Osteoblast (primary cell): ENCODE measurements at places on chromosomes 3 and 15.

DNA sequence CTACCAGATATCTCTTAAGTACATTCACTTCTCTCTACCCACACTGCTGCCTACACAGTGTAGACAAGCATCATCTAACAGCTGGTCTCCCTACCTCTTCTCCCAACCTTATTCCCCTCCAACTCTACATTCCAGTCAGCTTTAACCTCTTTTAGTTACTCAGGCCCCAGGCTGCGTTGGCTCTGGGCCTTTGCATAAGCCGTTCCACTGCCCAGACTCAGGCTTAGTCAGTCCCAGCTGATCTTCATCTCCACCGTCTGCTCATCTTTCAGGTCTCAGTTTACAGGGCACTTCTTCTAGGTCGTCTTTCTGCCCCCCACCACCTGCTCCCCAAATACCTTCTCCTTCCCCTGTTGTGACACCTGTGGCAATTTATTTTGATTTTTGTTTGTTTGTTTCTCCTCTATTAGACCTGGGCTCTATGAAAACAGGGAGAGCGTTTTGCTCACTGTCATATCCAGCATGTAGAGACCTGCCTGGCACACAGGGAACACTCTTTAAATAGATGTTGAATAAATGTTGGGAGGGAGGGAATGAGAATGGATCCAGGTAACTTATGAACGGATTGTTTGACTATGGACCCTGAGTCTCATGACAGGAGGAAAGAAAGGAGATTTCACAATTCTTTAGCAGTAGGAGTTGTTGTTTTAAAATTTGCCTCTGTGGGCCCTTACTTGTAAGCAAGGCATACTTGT lies 11.1 kb downstream of the SLC27A2 start:
- DNase-seq: peak; percentile 31

DNA sequence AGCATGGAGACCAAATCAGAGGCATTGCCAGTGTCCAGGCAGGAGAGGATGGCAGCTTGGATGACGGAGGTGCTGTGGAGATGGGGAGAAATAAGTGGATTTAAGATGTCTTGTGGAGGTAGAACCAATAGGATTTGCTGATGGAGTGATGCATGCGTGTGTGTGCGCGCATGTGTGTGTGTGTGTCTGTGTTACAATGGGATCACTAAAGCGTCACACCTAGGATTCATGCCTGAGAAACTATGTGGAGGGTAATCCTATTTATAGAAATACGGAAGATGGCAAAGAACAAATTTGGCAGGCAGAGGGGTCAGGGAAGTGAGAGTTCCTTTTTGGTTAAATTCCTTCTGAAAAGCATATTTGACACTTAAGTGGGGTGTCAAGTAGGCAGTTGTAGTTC lies 64.8 kb upstream of the ARL8B start:
- no peak for DNase-seq

DNA sequence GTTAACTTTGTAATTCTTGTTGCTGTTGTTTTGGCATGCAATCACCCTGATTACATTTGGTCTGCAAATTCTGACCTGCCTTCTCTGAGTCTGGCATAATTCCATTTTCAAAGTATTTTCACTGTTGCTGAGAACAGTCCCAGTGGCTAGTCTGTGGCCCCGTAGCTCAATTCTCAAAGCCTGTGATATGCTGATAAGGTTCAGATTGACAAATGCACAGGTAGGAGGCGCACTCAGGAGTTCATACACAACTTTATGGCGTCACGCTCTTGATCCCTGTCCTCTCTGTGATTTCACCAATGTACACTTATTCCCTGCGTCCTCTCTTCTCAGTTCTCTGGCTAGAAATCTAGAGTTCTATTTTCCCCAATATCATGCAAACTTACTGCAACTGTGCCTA lies 376.6 kb upstream of the SLCO3A1 start:
- no peak for DNase-seq

- DNase-seq: peak; percentile 71
Measured at GRCh38 chr3:172140499-172141391, 101.4 kb downstream of the FNDC3B start.

DNA sequence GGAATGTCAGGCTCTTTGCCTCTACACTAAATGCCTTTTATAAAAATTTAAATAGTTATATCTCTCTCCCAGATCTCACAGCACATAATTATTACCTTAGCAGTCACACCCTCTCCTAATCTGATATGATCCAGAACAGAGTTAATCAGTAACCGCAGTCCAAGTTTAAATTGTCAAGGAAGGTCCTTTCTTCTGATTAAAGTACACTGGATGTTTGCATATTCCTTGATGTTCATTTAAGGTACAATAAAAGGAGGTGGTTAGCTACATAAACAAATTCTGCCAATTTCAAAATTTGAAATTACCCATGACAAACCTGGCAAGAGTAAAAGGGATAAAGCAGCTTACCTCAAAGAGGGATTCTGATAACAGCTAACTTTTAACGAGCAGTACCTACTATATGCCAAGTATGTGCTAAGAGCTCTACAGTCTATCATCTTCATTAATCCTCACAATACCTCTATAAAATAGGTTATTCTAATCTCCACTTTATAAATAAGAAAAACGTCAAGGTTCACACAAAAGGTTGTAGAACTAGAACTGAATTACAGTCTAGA lies 4.3 kb downstream of the GOLIM4 start:
- DNase-seq: peak; percentile 37

DNA sequence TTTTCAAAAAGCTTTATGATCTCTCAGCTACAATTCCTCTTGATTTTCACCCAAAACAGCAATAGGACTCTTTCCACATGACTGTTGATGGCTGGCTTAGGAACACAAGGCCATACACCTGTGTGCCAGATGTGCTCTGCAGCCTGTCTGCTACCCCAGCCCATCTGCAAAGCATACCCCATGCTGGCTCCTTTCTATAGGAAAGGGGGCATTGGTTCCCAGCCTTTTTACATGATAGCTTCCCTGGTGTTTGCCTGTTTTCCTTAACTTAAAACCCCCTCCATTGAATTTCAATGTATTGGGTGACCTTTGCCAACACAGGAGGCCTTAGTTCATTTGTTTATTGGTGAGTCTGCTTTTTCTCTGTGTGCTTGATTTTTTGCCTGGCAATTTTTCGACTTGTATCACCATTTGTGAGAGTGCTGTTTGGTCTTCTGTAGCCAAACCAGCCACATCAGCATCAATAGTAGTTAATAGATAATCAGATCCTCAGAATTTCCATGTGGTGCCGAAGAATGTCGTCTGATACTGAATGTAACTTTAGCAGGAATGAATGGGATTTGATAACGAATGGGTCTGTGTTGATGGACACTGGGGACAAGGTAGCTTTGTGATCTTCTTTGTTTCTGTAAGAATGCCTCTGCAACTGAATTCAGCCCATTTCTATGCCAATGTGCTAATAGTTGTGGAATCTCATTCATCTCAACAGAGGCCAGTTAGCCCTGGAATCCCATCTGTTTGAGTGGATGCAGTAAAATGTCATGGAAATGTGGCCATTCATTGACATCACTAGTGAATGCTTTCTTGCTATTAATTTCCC lies 272.2 kb upstream of the RARB start:
- DNase-seq: no peak

- DNase-seq: peak; percentile 44
Measured at GRCh38 chr15:48221885-48222284, 15.8 kb downstream of the SLC12A1 start.

DNA sequence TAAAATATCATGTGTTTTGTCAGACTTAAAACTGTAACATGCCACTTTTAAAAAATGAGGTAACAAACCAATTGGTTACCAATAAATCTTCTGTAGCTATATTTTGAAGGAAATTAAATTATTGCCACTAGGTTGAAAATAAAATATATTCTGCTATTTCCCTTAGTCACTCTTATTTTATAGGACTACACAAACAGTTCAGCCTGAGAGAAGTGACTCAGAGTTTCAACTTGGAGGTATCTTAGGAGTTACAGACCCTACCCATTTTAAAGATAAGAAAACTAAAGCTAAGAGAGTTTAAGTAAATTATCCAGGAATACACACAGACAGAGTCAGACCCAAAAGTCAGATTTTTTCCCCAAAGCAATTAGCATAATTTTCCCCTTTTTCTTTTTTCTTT lies 65.1 kb downstream of the PIK3CB start:
- DNase-seq: peak; percentile 71

GRCh38 chr3:13011573-13012220 lies 61.5 kb downstream of the IQSEC1 start:
- peak; percentile 51 for DNase-seq

DNA sequence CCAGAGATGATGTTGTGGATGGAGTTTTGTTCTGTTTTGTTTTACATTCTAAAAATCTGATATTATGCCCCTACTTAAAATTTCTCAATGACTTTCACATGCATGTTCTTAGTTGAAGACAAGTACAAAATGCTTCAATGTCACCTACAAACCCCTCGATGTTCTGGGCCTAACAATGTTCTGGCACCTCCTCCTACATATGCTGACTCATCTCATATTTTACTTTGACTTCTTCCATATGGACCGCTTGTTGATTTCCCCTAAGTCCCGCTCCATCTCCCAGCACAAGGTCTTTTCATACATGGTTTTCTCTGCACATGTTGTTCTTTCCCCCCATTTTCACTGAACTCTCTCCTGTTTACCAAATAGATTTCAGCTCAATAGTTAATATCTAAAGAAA lies 441.4 kb downstream of the CNTN6 start:
- no peak for DNase-seq

DNA sequence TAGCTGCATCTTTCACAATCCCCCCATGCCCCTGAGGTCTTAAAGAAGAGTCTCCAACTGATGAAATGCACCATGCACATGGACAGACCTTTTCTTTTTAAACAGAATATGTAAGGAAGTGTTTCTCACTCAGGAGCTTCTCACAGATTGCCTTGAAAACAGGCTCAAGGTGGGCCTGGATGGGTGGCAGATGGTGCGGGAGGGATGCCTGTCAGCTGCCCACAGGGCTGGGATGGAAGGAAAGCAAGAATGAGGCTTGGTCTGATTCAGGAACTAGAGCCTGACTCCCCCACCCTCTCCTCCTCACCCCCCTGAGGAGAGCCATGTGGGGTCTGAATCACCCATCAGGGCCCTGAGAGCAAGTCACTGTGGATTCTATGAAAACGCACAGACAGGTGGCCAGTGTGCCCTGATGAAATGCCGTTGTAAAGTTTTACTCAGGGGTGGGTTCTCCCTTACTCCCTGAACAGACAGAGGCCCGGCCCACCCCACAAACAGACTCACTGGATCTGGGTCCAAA lies 67.2 kb downstream of the UMPS start:
- no peak for DNase-seq

- DNase-seq: no peak
Measured at GRCh38 chr3:138199851-138200250, 12.8 kb downstream of the ARMC8 start.

GRCh38 chr15:88717382-88718031 lies 78.7 kb downstream of the ISG20 start:
- DNase-seq: no peak

DNA sequence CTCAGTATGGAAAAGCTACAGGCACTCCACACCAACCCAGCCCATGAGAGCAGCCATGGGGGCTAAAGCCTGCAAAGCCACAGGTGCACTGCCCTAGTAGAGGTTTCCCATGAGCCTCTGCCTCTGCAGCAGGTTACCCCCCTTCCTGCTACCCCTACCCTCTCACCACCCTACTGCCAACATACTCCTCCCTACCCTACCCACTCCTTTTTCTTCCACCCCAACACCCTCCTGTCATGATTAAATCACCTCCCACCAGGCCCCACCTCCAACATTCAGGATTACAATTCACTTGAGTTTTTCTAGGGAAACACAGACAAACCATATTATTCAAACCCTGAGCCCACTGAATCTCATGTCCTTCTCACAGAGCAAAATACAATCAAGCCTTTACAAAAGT lies 88.4 kb downstream of the LMLN start:
- DNase-seq: no peak

DNA sequence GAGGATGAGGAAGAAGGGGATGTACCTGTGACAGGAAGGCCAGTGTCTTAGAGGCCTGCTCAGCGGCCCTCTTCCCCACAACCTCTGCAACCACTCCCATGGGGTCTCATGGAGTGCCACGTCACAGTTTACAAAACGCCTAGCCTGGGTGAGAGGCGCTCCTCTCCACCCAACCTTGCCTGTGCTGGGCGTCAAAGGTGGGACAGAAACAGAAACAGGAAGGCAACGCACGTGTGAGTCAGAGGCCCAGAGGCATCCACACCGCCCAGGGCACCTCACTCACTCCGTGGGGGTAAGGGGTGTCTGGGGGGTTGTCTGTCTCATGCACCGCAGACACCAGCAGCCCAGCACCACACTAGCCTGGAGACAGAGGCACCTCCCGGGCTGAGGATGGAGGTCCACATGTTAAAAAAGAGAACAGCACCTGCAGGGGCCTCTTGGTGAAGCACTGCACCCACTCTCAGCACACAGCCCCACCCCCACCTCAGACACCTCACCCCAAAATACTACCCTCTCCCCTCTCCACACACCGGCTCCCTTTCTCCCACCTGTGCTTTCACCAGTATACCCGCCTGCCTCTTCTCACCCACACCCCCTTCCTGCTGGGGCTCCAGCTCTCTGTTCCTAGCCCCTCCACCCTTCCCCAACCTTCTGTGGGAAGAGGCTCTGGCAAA lies 4.7 kb upstream of the CALML4 start:
- no peak for DNase-seq

- DNase-seq: no peak
Measured at GRCh38 chr3:78277220-78277619, 1237.3 kb downstream of the ROBO2 start.

- DNase-seq: no peak
Measured at GRCh38 chr3:31692751-31693150, 160.0 kb downstream of the STT3B start.

GRCh38 chr3:46481636-46482035 lies 16.1 kb upstream of the RTP3 start:
- DNase-seq: no peak

DNA sequence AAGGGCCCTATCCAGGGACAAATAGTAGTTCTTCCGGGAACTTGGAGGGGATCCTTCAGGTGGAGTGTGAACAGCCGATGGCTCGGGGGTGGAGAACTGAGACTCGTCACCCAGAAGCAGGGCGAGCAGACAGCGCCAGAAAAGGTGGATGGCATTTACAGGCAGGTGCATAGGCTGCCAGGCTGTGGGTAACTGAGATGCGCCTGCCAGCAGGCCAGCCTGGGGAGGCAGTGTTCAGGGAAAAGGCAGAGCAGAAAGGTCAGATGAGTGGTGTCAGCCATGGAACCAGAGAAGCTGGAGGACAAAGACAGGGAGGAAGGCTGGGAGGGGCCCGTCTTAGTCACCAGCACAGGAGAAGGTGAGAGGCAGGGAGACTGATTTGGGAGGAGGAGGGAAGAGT lies 53.0 kb upstream of the SEC22A start:
- DNase-seq: no peak

DNA sequence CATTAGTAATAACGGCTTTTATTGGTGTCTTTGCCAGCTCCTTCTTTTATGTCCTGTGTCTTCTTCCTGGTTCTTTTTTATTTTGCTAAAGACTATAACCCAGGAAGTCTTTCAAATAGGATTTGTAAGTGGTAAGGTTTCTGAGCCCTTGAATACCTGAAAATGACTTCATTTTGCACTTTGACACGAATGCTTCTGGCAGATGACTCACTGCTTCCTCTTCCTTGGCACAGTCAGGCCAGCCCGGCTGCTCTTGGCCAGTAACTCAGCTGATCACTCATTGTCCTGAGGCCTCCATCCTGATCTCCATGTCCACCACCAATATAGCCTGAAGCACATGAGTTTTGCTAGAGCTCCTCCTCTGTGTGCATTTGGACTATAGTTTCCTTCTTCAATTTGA lies 48.7 kb upstream of the NR2E3 start:
- DNase-seq: peak; percentile 95

GRCh38 chr15:90291679-90292356 lies 26.3 kb downstream of the NGRN start:
- DNase-seq: peak; percentile 72
